ENCODE measurements at places on chromosomes 12 and 14. TPM values are rescaled to one million over a fixed set of nuclear protein-coding genes. Genes with fewer than 3 reads are reported as not detected.

DNA sequence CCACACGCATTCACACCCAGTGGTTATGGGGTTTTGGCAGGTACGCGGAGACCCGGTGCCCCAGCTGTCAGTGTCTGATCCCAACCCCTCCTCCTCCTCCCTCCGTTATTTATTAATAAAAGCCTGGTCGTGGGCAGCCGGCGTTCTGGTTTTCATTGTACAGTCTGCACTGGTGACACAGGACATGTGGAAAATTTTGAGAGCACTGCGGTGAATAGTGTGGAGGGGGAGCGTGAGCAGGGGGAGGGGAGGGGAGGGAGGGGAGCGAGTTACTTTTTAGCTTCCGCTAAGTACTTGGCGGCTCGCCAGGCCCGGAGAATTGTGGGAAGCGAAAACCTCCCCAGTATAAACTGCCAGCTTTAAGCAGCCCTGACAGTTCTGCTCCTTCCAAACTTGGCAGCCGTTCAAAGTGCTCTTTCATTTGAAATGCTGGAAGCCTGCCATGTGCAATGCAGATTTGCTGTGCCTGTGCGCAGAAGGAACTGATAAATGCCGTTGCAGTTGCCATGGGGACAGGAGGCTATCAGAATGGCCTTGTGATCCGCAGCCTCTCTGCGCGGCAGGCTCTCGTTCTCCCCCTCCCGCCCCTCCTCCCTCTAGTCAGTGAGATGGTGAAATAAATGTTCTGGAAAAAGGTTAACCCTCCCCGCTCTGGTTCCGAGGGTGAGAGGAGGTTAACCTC lies 11.7 kb upstream of the IRF2BPL start:
- peak overlapping the region; percentile 92 for H3K27ac ChIP-seq
- peaks cover 45% of the 10 kb centered on the region for H3K4me1 ChIP-seq
- peak overlapping the region; percentile 40 for H3K4me3 ChIP-seq
- DNase-seq, result peak; percentile 99
- H3K27me3 ChIP-seq, result no peaks in the 10 kb centered on the region
- no peaks in the 10 kb centered on the region for H3K36me3 ChIP-seq

DNA sequence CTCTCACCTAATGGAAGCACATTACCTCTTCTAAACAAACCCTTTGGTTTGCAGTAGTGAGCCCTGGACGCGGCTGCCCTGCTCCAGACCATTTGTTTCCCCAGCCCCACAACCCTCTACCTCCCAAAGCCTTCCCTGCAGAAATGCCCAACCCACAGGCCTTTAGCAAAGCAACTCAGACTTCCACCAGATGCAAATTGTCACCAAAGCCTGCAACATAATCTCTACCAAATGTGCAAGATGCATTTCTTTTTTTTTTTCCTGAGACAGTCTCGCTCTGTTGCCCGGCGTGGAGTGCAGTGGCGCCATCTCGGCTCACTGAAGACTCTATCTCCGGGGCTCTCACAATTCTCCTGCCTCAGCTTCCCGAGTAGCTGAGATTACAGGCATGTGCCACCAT lies 56.2 kb downstream of the VWF start:
- H3K36me3 ChIP-seq, result no peaks in the 10 kb centered on the region
- H3K4me3 ChIP-seq, result no peak overlapping the region
- no peaks in the 10 kb centered on the region for H3K27me3 ChIP-seq

- no peaks in the 10 kb centered on the region for H3K4me1 ChIP-seq
- peak within 1 kb of the TSS; percentile 78 for H3K4me3 ChIP-seq
- DNase-seq, result peak; percentile 97
- peaks cover 23% of the 10 kb centered on the region for H3K27me3 ChIP-seq
- peak within 1 kb of the TSS; percentile 68 for H3K27ac ChIP-seq
- H3K36me3 ChIP-seq, result no peaks in the 10 kb centered on the region
These were observed at the start of gene TBX3 for GRCh38 chr12:114684098-114684869. Gene TBX3, minus strand, starts transcription at chr12:114684175. Its CDS starts 975 bp downstream, at chr12:114683200.

- H3K27ac ChIP-seq, result no peak overlapping the region
- no peaks in the 10 kb centered on the region for H3K36me3 ChIP-seq
- no peak overlapping the region for H3K4me3 ChIP-seq
- no peaks in the 10 kb centered on the region for H3K4me1 ChIP-seq
- H3K27me3 ChIP-seq, result no peaks in the 10 kb centered on the region
- DNase-seq, result no peak
These were observed 6.1 kb upstream of the SNAPC1 start for GRCh38 chr14:61756135-61756534.

- H3K36me3 ChIP-seq, result no peaks in the 10 kb centered on the region
- no peak for DNase-seq
- no peaks in the 10 kb centered on the region for H3K27me3 ChIP-seq
- no peaks in the 10 kb centered on the region for H3K4me1 ChIP-seq
- no peak overlapping the region for H3K27ac ChIP-seq
These were observed 20.3 kb upstream of the FOXG1 start for GRCh38 chr14:28746247-28746646.

- no peak for DNase-seq
- H3K27me3 ChIP-seq, result no peaks in the 10 kb centered on the region
- H3K4me1 ChIP-seq, result no peaks in the 10 kb centered on the region
- H3K4me3 ChIP-seq, result no peak overlapping the region
- H3K36me3 ChIP-seq, result no peaks in the 10 kb centered on the region
These were observed 168.5 kb downstream of the PPM1H start for GRCh38 chr12:62766496-62766895.

Gene SLC8B1
- 61.5 TPM for total RNA-seq

Gene CPNE6
- 0.19 TPM for total RNA-seq

Gene FAM181A
- not detected for total RNA-seq

Gene C3AR1
- total RNA-seq, result 17.7 TPM
